ENCODE measurements at places on chromosomes 6 and 20.
A peak's percentile ranks its signal among the peaks of the same experiment; 100 is the strongest.

DNA sequence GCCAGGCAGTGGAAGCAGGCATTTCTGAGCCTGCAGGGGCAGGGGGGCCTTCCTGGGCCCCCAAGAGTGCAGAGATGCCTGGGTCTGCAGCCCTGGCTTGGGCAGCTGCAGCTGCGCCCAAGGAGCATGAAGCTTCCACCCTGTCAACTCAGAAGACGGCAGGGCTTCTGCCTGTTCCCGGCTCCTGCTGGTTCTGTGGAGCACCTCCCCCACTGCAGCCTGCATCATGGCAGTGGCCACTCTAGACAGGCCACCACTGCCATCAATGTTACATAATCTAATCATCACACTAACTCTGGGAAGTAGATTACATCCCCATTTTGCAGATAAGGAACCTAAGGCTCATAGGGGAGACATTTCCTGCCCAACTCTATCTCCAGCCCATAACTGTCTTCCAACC, 21.1 kb upstream of the TOP1 start:
- DNase-seq, result no peak

DNA sequence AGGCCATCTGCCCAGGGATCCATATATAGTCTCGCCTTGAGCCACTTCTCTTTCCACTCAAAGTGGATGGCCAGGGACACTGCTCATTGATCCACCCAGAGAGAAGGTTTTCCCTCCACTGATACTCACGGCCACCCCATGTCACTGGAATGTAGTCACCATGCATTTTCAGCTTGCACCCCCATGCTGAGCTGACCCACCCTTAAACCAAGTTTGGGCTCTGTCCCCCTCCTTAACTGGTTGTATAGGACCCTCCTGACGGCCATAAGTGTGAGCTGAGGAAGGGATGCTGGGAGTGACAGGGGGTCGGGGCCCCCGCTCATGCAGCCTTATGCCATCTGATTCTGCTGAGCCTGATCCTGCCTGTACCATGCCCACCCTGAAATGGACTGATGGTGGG, 25.7 kb downstream of the SUMO4 start:
- no peak for DNase-seq

- DNase-seq, result no peak
Observed at GRCh38 chr6:9927275-9927674, 487.6 kb downstream of the TFAP2A start.

DNA sequence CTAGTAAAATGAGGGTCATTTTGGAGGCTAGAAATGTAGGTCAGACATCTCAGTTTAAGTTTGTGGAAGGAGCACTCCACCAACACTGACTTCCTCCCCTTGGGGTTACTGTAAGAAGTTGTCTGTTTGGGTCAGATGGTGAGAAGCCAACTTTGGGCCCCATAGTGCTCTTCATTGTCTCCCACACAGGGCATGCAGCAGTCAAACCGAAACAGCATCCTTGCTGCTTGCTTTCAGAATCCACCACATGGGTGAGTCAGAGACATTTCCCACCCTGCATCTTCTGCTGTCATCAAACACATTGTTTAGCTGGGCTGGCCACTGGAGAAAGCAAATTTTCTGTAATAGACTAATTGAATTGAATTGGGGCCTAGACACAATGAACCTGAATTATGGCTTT, 16.8 kb downstream of the IL17F start:
- no peak for DNase-seq

DNA sequence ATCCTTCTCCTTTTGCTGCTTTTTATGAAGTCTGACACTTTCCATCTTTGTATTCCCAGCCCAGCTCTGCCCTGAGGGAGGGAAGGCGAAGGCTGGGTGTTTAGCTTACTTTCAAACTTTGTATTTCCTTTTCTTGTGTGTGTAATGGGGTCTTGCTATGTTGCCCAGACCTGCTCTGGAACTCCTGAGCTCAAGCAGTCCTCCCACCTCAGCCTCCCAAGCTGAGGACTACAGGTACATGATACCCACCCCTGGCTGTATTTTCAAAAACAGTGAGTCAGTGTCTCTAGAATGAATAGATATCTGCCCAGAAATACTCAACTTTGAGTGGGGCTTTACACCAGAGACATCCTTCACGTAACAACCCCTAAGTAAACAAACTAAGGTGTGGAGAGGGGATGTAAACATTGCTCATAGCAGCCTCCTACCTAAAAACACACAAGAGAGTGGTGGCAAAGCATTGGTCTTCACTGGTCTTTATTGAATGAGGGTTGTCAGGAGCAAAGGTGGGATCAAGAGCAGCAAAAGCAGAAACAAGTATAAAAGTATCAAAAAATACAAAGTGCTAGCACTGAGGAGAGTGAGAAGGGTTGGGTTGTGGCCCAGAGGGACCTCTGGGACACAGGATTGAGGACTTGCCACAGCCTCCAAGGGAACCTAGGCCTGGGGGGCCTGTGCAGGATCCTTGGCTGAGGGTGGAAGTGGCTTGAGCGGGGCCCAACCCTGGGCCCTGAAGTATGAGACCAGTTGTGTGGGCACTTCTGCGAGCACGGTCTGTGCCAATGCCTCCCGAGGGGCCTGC, 10.2 kb downstream of the SPAG4 start:
- no peak for DNase-seq

- DNase-seq, result no peak
Observed at GRCh38 chr20:38932457-38933120, 6.4 kb downstream of the FAM83D start.

- no peak for DNase-seq
Observed at GRCh38 chr6:169587975-169588374, 113.9 kb downstream of the WDR27 start.

DNA sequence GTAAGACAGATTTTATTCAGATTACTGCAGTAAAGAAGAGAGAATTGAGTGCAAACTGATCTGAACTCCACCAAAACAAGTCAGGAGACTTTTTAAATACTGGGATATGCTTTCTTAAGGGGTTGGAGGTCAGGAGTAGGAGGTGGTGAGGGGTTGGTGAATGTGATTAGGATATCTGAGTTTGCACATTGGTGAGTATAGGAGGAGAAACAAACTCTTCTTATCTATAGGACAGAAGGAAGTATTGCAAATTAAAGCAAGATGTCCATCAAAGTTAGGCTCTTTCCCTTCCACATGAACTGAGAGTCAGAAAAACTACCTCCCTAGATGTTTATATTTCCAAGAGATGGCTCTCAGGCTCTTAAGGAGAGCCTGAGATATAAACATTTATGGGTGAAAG, 114.6 kb upstream of the HTR1E start:
- DNase-seq, result peak; percentile 49

DNA sequence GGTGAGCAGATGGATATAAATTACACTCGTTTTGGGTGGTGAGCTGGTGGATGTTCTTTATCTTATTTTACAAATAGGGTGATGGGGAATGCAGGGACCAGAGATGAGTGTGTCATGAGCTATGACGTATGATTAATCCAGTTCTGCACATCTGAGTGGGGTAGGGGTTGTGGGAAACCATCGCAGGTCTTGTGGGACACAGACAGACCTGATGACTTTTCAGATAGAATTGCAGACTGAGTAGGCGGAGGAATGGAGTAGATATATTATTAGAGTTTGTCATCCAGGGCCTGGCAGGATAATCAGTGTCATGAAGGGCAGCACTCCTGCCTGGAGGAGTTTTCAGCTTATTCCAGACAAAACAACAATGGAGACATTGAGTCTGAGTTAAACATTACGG, 12.9 kb upstream of the DSP start:
- DNase-seq, result no peak

- no peak for DNase-seq
Observed at GRCh38 chr6:74507649-74508048, 698.2 kb downstream of the COL12A1 start.

GRCh38 chr6:139156551-139156950, 21.7 kb downstream of the HECA start:
- no peak for DNase-seq

DNA sequence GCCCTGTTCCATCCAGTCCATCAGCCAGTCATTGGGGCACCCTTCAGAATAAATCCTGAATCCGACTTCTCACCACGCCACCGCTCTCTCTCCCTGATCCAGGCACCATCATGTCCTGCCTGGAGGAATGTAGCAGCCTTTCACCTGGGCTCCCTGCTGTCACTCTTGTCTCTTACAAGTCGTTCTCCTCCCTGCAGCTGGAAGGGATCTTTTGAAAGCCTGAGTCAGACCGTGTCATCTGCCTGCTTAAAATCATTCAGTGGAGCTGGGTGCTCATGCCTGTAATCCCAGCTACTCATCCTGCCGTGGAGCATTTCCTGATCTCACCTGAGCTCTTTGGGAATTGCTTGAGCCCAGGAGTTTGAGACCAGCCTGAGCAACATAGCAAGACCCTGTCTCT, 19.2 kb upstream of the KCNG1 start:
- no peak for DNase-seq

- DNase-seq, result peak; percentile 42
Observed at GRCh38 chr6:68572525-68572924, 62.6 kb upstream of the ADGRB3 start.

DNA sequence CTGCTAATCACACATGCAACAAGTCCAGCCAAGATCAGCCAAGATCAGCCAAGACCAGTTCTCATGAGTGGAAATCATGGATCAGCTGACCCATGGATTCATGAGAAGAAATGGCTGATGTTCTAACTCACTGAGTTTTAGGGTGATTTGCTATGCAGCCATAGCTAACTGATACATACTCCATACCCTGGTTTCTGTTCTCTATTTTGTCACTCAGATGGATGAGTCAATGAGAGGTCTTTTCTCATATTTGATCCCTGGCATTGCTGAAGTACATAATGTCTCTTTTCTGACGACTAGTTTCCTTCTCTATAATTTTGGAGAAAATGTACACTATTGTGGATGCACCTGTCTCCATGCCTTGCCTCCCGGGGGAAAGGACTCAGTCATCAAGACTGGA, 118.4 kb upstream of the LY86 start:
- no peak for DNase-seq

DNA sequence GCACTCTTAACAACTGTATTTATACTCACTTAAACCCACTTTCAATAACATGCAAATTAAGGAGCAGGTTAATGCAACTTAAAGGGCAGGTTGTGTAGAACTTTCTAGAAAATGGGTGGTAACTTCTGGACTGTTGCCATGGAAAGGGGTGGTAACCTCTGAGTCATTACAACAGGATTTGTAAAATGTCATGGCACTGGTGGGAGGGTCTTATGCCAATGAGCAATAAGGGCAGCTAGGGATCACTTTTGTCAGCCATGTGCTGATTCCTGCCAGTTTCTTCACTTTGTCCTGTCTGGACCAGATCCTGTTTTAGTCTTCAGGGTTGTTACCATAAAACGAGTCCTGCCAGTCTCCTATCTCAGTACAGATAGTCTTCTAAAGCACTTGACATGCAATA, 560.5 kb upstream of the PTCHD4 start:
- DNase-seq, result no peak

DNA sequence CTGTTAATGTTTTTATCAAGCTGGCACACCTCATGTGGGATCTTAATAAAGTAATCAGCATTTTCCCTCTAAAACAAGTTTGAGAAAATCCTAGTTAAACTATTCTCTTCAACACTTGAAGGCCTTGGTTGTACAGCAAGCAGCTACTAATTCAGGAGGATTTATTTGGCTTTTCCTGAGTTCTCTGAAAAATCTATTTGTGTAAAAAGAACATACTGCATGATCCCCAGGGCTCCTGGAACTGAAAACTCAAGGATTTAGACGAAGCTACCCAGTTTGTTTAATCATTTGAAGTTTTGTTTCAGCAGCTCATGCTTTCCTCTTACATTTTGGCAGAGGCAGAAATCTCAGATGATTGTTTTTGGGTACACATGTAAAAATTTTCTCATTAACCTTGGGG, 309.6 kb upstream of the FLRT3 start:
- DNase-seq, result no peak

DNA sequence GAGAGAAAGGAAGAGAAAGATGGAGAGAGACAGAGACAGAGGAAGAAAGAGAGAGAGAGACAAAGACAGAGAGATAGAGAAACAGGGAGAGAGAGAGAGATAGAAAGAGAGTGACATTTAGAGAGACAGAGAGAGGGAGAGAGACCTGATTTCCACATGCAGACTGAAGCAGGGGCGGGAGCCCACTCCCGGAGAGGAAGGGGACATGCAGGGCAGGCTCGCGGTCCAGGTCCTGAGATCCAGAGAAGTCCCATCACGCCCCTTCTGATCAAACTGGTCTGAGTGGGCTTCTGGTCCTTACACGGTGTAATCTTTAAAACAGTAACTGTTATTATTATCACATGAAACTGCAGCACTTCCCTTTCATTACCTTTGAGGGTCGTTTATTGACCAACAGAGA, 62.2 kb downstream of the PHACTR3 start:
- DNase-seq, result no peak

DNA sequence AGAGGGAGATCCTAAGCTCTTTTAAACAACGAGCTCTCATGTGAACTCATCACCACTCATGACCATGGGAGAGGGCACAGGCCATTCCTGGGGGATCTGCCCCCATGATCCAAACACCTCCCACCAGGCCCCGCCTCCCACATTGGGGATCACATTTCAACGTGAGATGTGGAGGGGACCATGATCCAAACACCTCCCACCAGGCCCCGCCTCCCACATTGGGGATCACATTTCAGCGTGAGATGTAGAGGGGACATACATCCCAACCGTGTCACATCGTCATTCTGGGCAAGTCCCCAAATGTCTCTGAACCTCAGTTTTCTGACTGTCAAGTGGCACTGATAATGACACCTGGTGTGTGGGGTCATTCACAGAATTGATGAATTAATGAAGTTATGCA, 641.8 kb downstream of the CDH26 start:
- no peak for DNase-seq

GRCh38 chr6:124200661-124201060, 397.0 kb downstream of the NKAIN2 start:
- DNase-seq, result no peak

DNA sequence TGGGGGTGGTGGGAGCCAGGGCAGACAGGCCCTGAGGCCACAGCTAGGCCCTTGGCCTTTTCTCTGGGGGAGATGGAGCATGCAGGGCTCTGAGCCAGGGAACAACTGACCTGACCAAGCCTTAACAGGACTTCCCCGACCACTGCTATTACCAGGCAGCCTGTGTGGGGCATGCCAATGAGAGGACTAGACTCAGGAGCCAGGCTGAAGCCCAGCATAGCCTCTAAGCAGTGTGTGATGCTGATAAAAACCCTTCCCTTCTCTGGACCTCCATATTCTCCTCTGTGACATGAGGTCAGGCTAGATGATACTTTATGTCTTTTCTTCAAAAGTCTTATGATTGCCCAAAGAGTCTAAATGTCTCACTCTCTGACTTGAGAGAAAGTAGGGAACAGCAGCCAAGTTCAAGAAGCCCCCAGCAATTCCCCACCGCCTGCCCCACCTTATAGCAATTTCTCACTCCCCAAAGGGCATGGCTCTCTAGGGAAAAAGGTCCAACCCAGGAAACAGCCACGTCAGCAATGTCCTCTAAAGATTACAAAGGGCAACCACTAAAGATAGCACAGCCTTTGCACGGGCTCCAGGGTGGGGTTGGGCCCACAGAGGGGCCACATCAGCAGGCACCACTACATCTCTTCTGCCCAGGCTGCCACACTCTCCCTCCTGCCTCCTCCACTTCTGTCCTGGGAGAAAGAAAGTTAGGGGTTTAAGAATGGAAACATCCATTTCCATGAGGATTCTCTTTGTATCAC, 71.3 kb downstream of the TRERF1 start:
- DNase-seq, result no peak

- no peak for DNase-seq
Observed at GRCh38 chr20:22502731-22503191, 81.6 kb downstream of the FOXA2 start.

- no peak for DNase-seq
Observed at GRCh38 chr6:22598339-22598738, 29.0 kb downstream of the HDGFL1 start.
